Activated CD8-positive, alpha-beta T cell treated with anti-CD3 and anti-CD28 coated beads, Interleukin-2, amount 10 ng/mL, durations not matched to agents 7 days and 5 days (primary cell): ENCODE measurements at places on chromosomes 7 and 10. TPM values are rescaled to one million over a fixed set of nuclear protein-coding genes. Genes with fewer than 3 reads are reported as not detected.

NKX2-3 gene
- not detected for total RNA-seq

ACBD7 gene
- total RNA-seq, result 4.4 TPM

ZNF107 gene
- 20.2 TPM for total RNA-seq

ENTPD1 gene
- 14.9 TPM for total RNA-seq

NKX1-2 gene
- not detected for total RNA-seq

ASB10 gene
- total RNA-seq, result not detected

ZNF655 gene
- 108 TPM for total RNA-seq

AKR1C8 gene
- total RNA-seq, result 0.18 TPM

AKR1C3 gene
- total RNA-seq, result 4.4 TPM

MEOX2 gene
- total RNA-seq, result not detected

WEE2 gene
- not detected for total RNA-seq

NUTM2A gene
- 0.29 TPM for total RNA-seq

CRPPA gene
- 0.81 TPM for total RNA-seq

NYAP1 gene
- 0.23 TPM for total RNA-seq

PROSER2 gene
- total RNA-seq, result 0.74 TPM

FEZF1 gene
- total RNA-seq, result not detected

GALNT17 gene
- total RNA-seq, result not detected

LRRN3 gene
- total RNA-seq, result 204 TPM

ANKRD61 gene
- total RNA-seq, result 0.29 TPM

MNX1 gene
- not detected for total RNA-seq

FMC1 gene
- total RNA-seq, result 6.4 TPM

ASCC1 gene
- total RNA-seq, result 40.3 TPM

GJD4 gene
- total RNA-seq, result not detected

CFTR gene
- total RNA-seq, result not detected

PRSS2 gene
- not detected for total RNA-seq

PGAM1 gene
- total RNA-seq, result 529 TPM

C7orf33 gene
- total RNA-seq, result not detected

INA gene
- total RNA-seq, result not detected

ZNF92 gene
- total RNA-seq, result 15.3 TPM

MEST gene
- total RNA-seq, result 2.9 TPM
